Stimulated activated CD8-positive, alpha-beta memory T cell treated with anti-CD3 and anti-CD28 coated beads, Interleukin-15, amount 100 ng/mL, for 24 hours (primary cell): ENCODE measurements at places on chromosomes 11 and 22.
A peak's percentile ranks its signal among the peaks of the same experiment; 100 is the strongest.

DNA sequence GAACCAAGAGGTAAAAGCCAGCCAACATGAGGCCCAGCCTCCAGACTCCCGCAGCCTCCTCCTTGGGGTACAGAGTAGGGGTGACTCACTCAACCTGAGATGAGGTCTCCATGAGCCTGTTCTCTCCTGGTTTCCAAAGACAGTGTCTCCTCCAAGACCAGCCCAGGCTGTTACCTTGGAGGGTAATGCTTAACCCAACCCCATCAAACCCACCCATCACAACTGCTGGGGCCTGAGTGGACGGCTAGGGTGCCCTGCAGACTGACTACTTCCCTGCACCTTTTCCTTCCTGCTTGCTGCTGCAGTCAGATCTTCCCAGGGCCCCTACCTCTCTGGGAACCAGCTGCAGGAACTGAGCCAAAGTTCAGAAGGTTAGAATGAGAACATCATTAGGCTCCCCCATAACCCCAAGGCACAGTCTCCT lies 5.1 kb upstream of the NOL12 start:
- no peak for DNase-seq

DNA sequence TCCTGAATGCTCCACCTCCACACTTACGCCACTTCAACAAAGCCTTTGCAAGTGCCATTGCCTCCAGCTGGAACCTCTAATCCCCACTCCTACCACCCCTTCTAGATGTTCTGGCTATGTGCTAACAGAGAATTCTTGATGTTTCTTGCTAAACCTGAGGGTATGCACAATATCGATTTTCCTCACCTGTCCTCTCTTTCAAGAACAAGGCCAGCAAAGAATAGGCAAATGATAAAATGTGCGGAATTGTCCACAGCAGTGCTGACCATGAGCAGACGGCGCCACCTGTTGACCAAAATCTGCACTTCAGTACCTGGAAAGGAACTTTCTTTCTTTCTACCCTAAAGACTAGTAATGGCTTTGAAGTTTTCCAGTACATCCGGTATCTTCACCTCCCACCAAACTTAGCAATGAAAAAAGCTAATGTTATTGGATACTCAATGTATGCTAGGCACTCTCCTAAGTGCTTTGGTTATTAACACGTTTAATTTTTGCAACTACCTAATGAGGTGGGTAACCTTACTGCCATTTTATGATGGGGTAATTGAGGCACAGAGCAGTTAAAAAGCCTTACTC lies 3.4 kb downstream of the TIMM10 start:
- peak; percentile 48 for DNase-seq

- no peak for DNase-seq
Measured at GRCh38 chr11:76613901-76614300, 56.6 kb downstream of the LRRC32 start.

DNA sequence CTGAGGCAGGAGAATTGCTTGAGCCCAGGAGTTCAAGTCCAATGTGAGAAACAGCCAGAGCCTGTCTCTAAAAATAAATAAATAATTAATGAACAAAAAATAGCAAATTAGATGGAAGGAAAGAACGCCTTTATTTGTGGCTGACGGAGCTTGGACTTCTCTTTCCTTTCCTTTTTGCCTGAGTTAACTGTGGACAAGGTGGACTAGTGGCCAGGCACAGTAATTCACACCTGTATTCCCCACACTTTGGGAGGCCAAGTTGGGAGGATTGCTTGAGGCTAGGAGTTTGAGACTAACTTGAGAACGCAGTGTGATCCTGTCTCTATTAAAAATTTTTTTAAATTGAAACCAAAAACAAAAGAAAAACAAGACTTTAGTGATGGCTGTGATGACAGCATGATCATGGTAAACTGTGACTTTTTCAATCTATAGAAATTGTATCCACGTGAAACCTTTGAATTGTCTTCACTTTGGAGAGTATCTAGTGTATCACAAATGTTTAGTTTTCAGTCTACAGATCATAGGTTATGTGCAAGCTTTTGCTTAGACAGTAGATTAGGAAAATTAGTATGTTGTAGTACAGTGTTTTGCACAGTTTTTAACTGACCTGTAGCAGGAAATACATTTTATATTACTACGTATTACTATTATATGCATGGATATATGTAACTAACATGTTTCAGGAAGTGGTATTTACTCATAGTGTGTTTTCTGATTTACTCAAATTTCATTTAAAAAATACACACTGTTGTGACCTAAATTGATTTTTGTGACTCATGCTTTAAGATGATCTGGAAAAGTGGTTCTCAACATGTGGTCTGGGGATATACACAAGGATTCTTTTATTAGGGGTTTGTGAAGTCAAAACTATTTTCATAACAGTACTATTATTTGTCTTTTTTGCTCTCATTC lies 42.1 kb downstream of the KDM2A start:
- no peak for DNase-seq

GRCh38 chr11:20474882-20475517 lies 87.5 kb downstream of the PRMT3 start:
- DNase-seq, result no peak

- DNase-seq, result no peak
Measured at GRCh38 chr22:43880541-43880991, 11.2 kb downstream of the PNPLA5 start.

DNA sequence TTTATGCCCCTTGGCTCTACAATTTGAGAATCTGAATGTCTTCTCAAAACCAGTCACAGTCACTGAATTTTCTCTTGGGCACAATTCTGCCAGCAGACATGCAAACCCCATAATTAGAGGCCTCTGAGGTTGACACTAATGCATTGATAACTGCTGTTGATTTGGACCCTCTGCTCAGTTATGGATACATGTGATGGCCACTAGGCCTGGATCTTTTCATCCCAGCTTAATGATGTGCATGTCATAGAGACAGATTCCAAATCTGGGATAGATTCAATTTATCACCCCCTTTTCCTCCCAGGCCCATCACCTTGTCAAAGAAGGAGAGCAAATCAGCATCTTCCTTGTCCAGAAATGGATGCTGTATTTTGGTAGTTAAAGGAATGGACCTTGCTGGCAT lies 92.2 kb downstream of the C11orf91 start:
- DNase-seq, result no peak

DNA sequence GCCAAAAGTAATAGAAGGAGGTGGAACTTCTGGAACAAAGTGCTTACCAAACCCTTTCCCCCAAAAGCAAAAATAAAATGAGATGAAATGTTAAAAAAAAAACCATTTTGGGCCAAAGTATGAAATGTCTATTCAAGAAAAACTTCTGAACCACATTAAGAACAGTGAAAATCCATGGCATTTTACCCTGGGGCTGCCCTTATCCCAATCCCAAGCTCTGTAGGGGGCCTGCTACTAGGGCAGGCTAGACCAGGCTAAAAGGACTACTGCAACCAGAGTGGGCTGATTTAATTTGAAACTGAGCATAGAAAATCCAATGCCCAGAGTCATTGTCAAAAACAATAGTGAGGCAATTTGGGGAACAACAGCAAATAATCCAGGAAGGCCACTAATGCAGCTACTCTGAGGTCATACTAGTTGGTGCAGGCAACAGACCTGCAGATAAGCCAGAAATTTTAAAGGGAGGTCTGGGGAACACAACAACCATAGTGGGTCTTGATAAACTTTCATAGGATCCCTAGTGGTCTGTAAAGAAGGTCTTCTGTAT lies 99.4 kb downstream of the RELT start:
- no peak for DNase-seq

DNA sequence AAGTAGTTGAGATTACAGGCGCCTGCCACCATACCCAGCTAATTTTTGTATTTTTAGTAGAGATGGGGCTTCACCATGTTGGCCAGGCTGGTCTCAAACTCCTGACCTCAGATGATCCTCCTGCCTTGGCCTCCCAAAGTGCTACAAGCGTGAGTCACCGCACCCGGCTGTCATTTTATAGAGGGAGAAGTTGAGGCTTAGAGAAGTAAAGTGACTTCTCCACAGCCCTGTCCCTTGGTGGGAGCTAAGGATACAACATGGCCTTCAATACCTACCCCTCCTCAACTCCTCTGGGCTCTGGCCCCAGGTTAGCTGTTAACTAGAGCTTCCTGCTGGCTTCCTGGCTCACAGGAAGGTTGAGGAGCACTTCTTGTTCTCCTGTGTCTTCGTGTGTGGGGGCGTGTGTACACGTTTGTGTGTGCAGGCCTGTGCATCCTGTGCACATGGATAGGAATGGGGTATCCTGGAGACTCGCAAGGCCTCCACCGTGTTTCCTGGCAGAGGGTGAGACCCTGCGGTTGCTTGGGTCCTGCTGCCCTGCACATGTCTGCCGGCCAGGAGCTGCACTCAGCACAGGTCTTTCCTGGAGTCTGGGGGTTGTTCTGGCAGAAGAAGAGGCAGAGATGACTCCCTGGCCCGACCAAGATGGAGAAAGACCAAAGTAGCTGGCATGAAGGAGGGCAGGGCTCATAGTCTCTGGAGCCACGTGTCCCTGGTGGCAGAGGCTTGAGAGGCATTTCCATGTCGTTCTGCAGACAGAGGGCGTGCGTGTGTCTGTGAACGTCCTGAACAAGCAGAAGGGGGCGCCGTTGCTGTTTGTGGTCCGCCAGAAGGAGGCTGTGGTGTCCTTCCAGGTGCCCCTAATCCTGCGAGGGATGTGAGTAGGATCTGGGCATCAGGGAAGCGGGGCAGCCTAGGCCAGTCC lies 2.4 kb downstream of the SIDT2 start:
- no peak for DNase-seq

DNA sequence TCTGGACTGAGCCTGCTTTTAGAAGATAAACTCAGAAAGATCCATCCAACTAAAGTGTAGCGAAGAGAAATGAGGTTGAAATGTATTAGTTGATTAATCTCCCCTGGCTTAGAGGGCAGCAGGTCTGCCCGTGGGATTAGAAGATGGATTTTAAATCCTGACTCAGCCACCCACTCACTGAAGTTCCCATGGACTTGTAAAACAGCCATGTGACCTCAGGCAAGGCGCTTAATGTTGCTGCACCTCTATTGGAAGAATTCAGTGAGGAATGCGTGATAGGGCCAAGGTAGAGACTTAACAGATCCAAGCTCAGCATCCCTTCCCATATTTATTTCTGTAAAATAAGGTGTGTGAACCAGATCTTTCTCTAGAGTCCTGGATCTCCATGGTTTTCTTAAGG lies 45.1 kb upstream of the ELF5 start:
- DNase-seq, result no peak

- no peak for DNase-seq
Measured at GRCh38 chr11:123729602-123730001, 11.9 kb downstream of the ZNF202 start.

- DNase-seq, result no peak
Measured at GRCh38 chr22:46910624-46911023, 148.2 kb downstream of the TBC1D22A start.

DNA sequence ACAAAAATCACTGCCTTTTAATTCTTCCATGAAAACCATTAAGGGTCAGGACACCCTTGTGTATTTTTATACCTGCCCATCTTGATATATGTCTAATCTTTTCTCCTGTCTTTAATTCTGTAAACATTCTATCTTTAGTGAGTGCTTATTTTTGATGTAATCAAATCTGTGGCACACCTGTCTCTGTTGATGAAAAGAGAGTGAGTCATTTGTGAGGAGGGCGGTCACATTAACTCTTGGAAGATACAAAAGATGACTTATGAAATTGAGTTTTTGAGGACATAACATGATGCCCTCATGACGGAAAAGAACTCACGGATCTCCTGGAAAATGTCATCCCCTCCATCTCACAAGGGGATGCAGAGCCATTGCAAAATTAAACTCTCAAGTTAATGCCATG lies 206.5 kb upstream of the PGR start:
- no peak for DNase-seq

GRCh38 chr22:27494785-27495184 lies 306.8 kb downstream of the MN1 start:
- DNase-seq, result no peak

- no peak for DNase-seq
Measured at GRCh38 chr11:12771875-12772274, 97.7 kb downstream of the TEAD1 start.

GRCh38 chr11:122882857-122883645 lies 492 bp downstream of the JHY start:
- no peak for DNase-seq

DNA sequence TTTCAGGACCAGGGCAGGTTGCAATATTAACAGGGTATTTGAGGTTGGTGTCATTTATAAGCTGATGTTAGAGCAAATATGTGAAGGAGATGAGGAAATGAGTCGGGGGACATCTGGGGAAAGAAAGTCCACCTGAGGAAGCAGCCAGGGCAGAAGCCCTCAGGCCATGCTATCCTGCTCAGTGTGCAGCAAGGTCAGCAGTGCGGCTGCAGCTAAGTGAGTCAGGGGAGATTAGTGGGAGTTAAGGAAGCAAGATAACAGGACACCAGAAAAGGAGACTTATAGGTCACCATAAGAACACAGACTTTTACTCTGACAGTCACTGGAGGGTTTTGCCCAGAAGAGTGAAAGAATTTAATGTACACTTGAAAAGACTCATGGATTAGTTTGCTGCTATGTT lies 468.9 kb downstream of the NTM start:
- DNase-seq, result no peak

- no peak for DNase-seq
Measured at GRCh38 chr11:117443266-117444186, 115.9 kb downstream of the CEP164 start.

GRCh38 chr11:8019314-8020243 lies 32.4 kb downstream of the EIF3F start:
- no peak for DNase-seq

- DNase-seq, result no peak
Measured at GRCh38 chr11:48006301-48006992, 26.1 kb downstream of the PTPRJ start.

DNA sequence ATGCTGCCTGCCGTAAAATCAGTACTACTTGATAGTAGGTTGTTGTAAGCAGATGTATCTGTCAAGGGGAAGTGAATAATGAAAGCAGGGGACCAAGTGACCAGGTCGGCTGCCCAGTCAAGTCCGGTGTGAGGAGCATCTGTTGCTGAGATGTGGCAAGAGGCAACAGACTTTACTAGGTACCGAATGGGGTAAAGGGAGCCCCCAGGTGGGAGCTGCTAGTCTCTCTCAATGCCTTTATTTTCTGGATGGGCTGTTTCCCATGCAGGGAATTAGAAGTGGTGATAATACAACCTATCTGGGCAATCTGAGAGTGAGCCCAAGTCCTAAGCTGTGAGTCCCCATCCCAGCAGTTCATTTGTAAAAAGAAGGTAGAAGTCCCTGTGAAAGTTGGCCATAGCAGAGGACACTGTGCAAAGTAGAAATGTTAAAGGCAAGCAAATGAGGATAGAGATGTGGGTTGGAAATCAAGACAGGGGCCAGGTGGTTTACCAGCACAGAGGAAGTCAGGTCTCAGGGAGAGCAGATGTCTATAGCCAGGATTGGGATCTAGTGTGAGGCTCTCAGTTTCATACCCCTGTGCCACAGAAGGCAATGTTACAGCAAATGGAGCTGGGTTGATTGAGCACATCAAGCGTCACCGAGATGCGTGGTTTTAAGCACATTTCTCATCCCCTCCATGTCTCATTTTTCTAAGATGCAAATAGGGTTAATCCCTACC lies 90.7 kb upstream of the RAG2 start:
- DNase-seq, result no peak

DNA sequence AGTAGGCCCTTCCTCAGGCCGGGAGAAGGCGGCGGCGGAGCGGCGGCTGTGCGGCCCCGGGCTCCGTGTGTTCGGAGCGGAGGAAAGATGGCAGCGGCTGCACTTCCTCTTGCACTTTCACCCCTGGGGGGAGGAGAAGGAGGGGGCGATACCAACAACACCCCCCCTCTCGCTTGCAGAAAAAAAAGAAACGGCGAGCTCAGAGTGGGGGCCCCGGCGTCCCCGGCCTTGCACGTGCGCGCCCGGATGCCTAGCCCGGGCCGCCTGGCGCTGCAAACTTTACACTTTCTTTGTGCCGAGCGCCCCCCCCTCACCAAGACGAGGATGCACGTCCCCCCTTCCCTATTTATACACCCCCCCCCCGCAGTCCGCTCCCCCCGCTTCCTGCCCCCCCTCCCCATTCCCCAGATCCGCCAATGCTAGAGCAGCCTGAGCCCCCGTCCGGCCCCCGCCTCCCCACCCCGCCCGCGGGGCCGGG lies at the start of gene PATZ1:
TSS of gene PATZ1 (minus strand) at position 92 of the 478 bp plus-strand sequence. CDS start 744 bp downstream, outside the sequence.
- DNase-seq, result no peak
